Stimulated activated CD4-positive, alpha-beta T cell treated with anti-CD3 and anti-CD28 coated beads, Interleukin-1b, Interleukin-23, amount 100 ng/mL, for 1 hour (primary cell): ENCODE measurements at places on chromosomes 6 and 20.

GRCh38 chr20:8932192-8933165 lies 136.4 kb upstream of the PLCB4 start:
- no peak for DNase-seq

DNA sequence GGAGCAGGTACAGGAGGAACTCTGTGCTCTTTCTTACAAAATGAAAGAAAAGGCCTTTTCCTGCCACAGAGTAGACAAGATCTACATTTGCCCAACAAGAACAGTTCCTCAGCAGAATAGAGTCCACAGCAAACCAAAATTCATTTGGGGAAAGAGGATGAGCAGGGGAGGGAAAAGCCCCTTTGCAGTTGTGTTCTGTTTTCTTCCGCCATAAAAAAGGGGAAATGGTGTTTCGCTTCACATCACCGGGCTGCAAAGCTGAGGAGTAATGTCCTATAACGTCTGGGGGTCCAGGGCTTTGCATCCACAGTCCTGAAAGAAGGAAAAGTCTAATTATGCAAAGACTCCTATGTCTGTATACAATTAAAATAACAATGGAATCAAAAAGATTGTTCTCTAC lies at the start of gene GPR31:
GPR31 (minus strand) TSS at position 118 of the 400 bp plus-strand sequence. CDS start 149 bp downstream, outside the sequence.
- DNase-seq = no peak

- no peak for DNase-seq
These were observed 622.2 kb downstream of the DOK5 start for GRCh38 chr20:55097621-55098020.

DNA sequence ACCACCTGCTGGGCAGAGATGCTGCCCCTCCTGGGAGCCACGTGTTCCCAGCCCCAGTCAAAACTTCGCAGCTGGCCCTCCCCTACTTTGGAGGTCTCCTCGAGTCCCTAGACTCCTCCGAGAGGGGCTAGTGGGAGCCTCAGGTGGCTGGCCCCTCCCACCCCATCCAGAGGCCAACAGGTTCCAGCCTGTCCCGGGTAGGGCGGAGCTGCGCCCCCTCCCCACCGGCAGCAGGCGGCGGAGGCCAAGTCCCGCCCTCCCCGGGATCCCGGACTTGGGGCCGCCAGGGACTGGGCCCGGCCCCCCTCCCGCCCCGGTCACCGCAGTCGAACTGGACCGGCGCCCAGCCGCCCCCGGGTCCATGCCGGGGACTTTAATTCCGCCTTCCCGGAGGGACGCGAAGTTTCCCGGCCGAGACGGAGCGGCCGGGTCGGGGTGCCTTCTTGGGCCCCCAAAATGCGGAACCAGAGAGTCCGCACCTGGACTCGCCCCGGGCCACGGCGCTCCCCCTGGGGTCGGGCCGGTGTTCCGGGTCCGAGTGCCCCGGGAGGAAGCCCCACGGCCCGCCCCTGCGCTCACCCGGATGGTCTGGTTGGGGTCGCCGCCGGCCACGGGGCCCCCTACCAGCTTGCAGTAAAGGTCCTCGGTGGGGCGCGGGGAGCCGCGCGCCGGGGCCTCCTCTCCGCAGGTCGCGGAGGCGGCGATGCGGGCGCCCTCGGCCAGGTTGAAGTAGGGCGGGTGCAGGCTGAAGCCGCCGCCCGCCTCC lies 559 bp downstream of the LAMA5 start:
- DNase-seq = no peak

GRCh38 chr20:37542281-37542680 lies 14.6 kb upstream of the BLCAP start:
- no peak for DNase-seq

- DNase-seq = no peak
These were observed 637.6 kb downstream of the RNF144B start for GRCh38 chr6:19024737-19025136.

- no peak for DNase-seq
These were observed 56.2 kb upstream of the TULP4 start for GRCh38 chr6:158255989-158256601.

GRCh38 chr6:20732896-20733295 lies 198.6 kb downstream of the CDKAL1 start:
- DNase-seq = no peak

DNA sequence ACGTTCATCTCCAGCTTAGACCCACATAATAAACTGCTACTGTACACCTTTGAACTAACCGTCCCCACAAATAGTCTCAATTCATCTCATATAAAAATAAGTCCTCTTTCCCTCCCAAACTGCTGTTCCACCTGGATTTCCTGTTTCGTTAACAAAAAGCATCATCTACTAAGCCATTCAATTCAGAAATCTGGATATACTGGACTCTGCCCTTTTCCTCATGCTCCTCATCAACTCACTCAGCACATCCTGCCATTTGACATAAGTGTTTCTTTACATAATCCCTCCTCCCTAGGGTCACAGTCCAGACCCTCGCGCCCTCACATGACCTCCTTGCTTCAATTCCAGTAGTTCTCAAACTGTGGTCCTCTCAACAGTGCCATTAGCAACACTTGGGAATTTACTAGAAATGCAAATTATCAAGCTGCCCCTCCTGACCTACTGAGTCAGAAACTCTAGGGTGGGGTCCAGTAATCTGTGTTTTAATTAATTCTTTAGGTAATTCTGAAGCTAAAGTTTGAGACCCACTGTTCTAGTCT lies 4.5 kb downstream of the MKKS start:
- no peak for DNase-seq

DNA sequence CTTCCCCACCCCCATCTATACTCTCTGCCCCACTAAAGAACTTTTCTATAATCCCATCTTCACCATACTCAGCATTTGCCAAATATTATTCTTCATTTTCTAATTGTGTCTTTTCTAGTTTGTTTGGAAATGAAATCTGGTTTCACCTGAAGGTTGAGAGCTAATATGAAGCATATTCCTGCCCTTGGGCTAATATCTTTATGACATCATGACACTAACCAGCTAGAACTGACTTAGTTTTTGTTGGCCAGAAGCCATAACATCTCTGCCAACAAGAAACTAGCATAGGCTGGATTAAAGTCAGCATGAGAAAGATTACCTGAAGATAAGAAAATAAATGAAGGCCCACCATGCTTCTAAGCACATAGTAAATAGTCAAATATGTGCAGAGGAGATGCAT lies 16.7 kb downstream of the UNC5CL start:
- DNase-seq = no peak
